ENCODE measurements at places on chromosomes 7 and 10.

DNA sequence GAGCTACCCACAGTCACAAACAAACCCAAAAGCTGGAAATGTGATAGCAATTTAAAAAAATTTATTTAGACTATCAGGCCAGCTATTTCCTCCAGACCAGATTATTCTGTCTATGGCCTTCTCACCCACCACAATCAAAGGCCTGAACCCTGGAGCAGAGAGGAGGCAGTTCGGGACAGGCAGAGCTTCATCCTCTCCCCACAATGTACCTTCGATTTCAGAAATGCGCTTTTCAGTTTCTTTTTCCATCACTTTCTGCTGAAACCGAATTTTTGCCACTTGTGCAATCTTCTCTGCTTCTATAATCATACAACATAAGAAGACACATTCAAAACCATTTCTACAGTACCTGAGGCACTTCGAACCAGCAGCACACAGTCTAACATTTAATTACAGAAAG is 29.9 kb downstream of the ERLIN1 start:
- DNase-seq = no peak

DNA sequence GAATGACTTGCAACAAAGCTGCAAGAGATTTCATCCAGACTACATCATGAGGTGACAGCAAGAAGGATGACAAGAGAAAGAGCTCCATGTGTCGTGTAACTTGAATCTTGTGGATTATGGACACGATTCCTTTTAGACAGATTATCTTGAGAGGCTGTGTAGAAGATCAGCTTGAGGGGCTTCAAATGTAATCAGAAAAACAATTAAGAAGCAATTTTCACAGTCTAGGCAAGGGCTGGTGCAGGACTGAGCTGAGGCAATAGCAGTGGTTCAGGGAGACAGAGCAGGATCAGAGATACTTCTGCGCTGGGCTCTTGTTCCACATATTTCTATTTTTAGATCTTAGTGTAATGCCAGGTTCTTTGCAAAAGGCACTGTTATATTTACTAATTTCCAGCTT is 253.0 kb upstream of the COBL start:
- DNase-seq = no peak

GRCh38 chr7:122689346-122690109 is 9.4 kb downstream of the RNF133 start:
- no peak for DNase-seq

GRCh38 chr10:6979371-6979770 is 399.3 kb upstream of the PRKCQ start:
- DNase-seq = no peak

DNA sequence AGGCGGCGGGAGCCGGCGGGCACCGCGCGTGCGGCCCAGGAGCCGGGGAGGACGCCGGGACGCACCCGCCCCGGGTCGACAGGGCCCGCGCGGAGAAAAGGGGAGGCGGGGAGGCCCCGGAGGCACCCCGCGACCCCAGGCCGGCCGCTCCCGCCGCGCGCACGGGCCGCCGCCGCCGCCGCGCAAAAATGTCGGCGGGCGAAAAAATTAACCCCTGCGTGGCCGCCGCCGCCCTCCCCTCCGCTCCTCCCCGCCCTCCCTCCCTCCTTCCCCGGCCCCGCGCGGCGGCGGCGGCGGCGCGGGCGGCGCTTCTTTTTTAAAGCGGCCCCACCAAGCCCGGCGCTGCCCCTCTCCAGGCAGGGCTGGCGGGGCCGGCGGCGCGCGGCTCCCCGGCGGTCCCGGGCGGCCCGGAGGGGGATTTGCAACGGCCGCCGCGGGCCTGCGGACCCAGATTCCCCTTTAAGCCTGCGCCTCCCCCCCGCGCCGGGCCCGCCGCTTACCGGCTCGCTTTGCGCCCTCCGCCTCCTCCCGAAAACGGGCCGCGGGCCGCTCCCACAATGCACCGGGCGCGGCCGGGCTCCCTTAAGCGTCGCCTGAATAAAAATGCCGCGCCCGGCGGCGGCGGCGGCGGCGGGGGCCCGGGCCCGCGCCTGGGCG is 465 bp downstream of the SEPHS1 start:
- DNase-seq = peak; percentile 84

DNA sequence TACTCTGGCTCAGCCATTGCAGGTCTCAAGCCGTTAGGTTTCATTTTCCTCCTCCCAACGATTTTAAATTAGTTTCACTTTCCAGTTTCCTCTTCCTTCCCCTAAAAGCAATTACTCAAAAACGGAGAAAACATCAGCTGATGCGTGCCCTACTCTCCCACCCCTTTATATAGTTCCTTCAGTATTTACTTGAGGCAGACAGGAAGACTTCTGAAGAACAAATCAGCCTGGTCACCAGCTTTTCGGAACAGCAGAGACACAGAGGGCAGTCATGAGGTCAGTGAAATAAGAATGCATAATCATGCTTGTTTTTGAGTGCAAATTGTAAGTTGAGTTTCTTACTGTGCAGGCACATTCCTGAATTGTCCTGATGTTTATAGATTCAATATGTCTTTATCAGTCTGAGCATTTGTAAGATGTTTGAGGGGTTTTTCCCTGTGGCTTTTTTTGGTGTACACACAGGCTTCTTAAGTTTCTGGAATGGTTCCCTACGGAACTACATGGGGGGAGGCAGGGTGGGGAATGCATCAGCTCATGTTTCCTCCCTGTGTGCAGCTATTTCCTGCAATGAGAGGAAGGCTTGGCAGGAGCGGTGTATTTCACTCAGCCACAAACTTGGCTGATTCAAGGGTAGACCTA is at the start of gene IFIT3:
IFIT3 (plus strand) TSS at position 195 of the 639 bp plus-strand sequence; CDS start at position 272, 77 bp downstream.
- peak; percentile 96 for DNase-seq

DNA sequence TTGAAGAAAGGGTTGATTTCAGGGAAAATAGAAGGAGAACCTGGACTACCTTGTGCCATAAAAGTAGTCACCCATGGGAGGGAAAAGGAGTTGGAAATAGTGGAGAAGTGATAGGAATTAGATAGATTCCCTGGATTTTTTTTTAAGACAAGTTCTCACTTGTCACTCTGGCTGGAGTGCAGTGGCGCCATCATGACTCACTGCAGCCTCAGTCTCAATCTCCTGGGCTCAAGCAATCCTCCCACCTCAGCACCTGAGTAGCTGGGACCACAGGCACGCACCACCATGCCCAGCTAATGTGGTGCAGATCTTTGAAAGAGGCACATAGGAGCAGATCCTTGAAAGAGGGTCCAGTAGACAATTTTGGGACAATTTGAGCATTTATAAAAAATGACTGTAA is 9.5 kb upstream of the BLNK start:
- no peak for DNase-seq

DNA sequence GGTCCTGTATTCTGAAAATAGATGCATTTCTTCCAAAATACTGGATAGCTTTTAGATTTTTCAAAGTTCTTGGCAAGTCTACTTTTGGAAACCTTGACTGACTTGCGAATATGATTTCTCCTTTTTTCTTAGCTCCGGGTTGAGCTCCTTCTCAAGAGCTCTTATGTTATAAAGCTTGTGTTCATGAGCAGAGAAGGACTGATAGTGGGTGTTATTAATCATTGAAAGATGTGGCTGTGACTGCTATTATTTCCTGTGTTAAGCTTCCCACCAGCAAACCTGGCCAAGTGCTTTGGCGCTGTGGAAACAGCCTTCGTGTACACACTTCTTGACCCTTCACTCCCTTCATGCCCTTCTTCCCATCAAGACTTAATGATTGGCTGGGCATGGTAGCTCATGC is 98.2 kb downstream of the KIAA1217 start:
- DNase-seq = no peak

DNA sequence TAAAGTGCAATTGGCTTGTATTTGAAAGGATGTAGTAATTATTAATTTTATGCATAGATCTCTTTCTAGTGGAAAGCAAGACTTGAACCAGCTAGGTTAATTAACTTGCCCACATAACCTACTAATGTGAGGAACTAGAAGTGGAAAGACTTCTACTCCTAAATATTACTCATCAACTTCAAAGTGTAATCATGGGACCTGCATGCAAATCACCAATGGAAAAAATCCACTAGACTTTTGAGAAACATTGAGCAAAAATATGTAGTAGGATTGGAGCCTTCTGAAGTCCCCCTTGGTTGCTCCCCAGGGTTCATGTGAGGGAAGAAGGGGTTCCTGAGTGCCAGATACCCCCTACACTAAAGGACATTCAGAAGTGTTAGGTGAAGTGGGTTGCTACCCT is 240.2 kb downstream of the PTEN start:
- no peak for DNase-seq

- peak; percentile 39 for DNase-seq
Observed at GRCh38 chr7:46179061-46179610, 258.1 kb upstream of the IGFBP3 start.
